T-helper 2 cell (primary cell): ENCODE measurements at places on chromosomes 6 and 20.

GRCh38 chr20:57600320-57601210, 19.7 kb downstream of the ZBP1 start:
- DNase-seq, result no peak

- DNase-seq, result no peak
These were observed 44.2 kb downstream of the AKAP12 start for GRCh38 chr6:151284012-151284411.

DNA sequence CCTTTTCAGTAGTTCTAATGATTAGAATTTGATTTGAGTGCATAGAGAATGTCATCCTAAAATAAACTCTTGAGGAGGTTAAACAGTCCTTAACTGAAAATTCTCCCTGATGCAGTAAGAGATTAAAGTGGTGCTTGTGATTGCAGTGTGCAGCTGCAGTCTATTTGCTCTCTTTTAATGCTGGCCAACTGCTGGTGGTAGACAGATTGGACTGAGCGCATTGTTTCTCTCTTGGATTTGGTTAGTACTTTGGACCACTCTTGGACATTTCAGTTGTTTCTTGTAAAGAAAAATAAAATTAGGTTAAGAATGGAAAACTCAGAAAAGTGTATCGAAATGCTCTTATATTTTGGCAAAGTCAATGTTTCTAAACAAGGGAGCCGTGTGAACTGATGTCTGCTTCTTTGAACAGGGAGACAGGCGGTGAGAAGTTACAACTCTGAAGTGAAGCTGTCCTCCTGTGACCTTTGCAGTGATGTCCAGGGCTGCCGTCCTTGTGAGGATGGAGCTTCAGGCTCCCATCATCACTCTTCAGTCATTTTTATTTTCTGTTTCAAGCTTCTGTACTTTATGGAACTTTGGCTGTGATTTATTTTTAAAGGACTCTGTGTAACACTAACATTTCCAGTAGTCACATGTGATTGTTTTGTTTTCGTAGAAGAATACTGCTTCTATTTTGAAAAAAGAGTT, 127.2 kb downstream of the CD109 start:
- no peak for DNase-seq

DNA sequence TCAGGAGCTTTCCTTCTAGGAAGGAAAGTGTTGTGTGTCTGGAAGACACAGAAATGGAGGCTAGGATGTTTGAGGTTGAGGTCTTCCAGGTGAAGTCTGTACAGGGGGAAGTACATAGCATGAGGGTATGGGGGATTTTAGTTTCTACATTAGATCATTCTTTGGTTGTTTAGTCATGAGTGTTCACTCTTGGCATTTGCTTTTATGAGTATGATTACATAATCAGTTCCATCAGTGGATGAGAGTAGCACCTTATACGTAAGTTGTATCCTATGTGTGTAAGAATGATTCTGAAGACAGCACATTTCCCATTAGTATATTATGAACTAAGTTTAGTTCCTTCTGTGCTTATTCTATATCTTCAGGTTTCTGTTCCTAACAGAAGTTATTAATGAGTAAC, 1.9 kb downstream of the CDYL start:
- DNase-seq, result no peak

- no peak for DNase-seq
These were observed 159.7 kb upstream of the AHI1 start for GRCh38 chr6:135657207-135657606.

- no peak for DNase-seq
These were observed 88.8 kb downstream of the SYNJ2 start for GRCh38 chr6:158070513-158070912.

DNA sequence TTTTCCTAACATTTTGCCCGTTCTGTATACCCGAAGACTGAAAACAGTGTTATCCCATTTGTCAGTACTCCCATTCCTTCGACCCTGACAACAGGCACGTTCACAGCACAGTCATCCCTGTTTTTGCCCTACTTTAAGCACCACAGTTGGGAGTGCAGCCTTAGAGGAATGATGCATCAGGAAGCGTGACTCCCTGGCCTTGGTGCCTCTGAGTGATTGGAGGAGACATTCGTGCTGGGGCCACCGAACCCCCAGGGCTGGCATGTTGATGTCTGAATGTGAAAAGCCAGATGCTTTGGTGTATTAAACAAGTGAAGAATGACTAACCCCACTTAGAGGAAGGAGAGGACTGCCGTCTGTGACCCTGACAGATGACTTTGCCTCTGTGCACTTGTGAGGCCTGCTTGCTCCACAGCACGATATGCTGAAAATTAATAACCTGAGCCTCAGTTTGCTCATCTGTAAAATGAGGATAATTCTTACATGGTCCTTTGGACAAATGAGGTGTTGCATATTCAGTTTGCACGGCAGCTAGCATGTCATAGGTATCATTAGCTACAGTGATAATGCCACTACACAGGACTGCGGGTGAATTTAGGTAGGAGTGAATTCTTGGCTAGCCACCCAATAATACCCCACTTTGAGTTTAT, 36.0 kb downstream of the STK35 start:
- no peak for DNase-seq

DNA sequence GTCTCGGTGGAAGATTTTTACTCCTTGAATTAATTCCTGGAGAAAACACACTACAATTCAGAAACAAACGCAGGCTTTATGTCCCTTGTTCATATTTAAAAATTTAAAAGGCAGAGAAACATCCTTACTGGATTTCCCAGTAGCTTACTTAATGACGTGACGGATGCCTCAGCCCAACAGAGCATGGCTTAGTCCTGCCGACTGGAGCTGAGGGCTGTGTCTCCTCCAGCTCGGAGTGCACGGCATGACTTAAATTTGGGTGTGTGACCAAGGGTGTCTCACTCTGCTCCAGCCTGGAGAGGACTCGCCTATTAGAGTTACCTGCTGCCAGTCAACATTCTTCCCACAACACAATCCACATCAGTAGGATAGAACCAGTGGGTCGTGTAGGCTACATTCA, 107.1 kb downstream of the PSMB1 start:
- no peak for DNase-seq

DNA sequence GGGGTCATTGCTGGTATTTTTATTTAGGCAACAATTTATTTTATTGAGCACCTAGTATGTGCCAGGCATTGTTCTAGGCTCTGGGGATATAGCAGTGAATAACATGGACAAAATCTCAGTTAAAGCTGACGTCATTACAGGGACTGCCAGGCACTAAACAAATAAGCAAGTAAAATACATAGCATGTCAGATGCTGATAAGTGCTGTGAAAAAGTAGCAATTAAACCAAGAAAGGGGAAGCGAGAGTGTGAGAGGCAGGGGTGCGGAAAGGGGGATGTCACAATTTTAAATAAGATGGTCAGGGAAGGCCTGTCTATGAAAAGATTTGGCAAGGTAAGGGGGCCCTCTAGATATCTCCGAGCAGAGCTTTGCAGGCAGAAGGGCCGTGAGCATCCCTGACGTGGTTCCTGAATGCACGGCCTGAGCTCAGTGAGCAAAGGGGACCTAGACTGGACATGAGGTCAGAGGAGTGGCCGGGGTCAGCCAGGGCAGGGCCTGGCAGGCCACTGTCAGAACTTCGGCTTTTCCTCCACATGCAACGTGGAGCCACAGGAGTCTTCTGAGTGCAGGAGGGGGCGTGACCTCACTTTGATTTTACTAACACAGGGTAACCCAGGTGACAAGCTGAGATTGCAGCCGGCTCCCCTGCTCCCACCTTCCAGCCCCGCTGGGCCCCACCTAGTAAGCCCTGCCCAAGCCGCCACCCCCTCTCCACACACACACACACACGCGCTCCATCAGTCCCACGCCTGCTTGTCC, 24.2 kb upstream of the SIRPA start:
- no peak for DNase-seq

DNA sequence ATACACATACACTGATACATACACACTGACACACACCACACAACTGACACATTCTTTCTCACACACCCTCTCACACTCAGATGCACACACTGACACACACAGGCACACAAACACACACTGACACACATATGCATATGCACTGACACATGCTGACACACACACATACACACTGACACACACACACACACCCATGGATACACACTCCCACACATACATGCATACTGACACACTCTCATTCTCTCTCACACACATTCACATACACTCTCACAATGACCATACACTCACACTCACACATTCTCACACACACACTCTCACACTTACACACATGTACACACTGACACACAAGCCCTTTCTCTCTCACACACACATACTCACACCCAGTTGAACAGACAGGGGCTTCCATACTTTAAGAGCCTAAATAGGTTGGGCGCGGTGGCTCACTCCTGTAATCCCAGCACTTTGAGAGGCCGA, 236.4 kb downstream of the LRFN2 start:
- no peak for DNase-seq

- no peak for DNase-seq
These were observed 27.2 kb downstream of the UBE2V1 start for GRCh38 chr20:50085481-50086365.
